Germinal center (tissue), 1 donor: ENCODE measurements at places on chromosomes 5 and 9.

DNA sequence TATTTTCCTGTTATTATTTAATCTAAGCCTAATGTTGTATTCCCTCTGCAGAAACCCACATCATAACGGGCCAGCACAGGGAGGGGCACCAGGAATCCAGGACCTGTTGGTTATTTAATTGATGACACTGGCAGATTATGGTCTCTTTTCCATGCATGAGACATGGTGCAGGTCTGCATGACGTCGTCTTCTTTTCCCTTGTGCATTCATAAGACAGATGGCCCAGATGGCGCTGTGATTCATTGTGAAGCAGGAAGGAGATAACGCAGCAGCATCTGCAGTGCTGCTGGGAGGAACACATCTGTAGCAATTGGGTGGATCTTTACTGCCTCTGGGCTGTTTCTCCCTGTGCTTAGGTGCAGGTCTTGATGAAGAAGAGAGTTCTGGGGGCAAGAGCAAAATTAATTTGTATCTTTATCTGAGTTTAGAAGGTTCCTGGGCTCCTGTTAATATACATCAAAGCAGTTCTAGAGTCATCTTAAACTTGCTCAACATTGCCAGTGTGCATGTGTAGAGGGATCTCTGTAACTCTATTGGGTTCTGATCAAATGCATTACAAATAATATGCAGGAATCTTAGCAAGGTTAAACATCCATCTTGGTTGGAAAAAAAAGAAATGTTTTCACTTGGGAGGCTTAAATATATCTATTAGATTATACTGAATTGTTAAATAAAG is 176.1 kb downstream of the PCSK1 start:
- no peak for DNase-seq

- DNase-seq, result no peak
Observed at GRCh38 chr5:123150089-123150488, 61.0 kb downstream of the PRDM6 start.

DNA sequence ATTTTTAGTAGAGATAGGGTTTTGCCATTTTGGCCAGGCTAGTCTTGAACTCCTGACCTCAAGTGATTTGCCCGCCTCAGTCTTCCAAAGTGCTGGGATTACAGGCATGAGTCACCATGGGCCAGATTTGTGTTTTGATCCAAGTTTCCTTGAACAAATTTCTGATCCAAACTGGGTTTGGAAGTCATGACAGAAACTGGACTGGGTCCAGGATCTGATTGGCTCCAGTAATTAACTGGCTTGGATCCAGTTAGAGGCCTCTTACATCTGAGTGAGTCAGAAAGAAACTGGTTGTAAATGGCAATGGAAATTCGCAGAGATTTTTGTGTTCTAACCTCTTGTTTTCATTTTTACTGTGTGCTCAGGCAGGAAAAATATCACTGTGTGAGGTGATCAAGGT is 141.6 kb downstream of the SLC25A46 start:
- DNase-seq, result no peak

DNA sequence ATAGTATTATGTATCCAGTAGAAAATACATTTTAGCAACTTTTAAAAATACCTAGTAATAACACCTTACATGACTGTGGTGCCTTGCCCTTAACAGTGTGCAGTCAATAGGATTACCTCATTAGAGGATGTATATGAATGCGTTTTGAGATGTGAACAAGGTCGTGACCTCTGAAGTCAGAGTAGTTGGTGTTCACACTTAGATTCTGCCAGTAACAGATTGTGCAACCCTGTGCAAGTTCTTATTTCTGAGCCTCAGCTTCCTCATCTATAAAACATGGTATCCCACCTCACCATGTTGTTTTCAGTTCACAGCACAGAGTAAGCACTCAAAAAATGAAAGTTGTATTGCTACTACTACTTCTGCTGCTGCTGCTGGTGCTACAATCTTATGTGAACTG is 347.3 kb downstream of the KDM4C start:
- no peak for DNase-seq
